ENCODE measurements at places on chromosomes 12 and 14. TPM values are rescaled to one million over a fixed set of nuclear protein-coding genes. Genes with fewer than 3 reads are reported as not detected.

Gene TEAD4
- 30.4 TPM for total RNA-seq

Gene KIAA0586
- 22.6 TPM for total RNA-seq

Gene GSKIP
- total RNA-seq = 15.2 TPM

Gene FAM161B
- total RNA-seq = 2.4 TPM

Gene NGB
- not detected for total RNA-seq

Gene SRGAP1
- total RNA-seq = 4.9 TPM

Gene CHURC1
- 37.0 TPM for total RNA-seq

Gene ENDOU
- not detected for total RNA-seq

Gene BCL2L2
- 13.4 TPM for total RNA-seq

Gene SMIM41
- not detected for total RNA-seq

Gene OR4E2
- total RNA-seq = not detected

Gene KRT80
- total RNA-seq = 0.17 TPM
